ENCODE measurements at places on chromosomes 6 and 20. TPM values are rescaled to one million over a fixed set of nuclear protein-coding genes. Genes with fewer than 3 reads are reported as not detected.
A peak's percentile ranks its signal among the peaks of the same experiment; 100 is the strongest.

TTPAL gene
- total RNA-seq, result 17.5 TPM

VSTM2L gene
- total RNA-seq, result not detected

OXT gene
- total RNA-seq, result not detected

EYA4 gene
- not detected for total RNA-seq

RALY gene
- total RNA-seq, result 112 TPM

VPS52 gene
- 89.4 TPM for total RNA-seq

NKX2-2 gene
- total RNA-seq, result not detected

SUMO4 gene
- 10.0 TPM for total RNA-seq

PRSS35 gene
- total RNA-seq, result not detected

DNA sequence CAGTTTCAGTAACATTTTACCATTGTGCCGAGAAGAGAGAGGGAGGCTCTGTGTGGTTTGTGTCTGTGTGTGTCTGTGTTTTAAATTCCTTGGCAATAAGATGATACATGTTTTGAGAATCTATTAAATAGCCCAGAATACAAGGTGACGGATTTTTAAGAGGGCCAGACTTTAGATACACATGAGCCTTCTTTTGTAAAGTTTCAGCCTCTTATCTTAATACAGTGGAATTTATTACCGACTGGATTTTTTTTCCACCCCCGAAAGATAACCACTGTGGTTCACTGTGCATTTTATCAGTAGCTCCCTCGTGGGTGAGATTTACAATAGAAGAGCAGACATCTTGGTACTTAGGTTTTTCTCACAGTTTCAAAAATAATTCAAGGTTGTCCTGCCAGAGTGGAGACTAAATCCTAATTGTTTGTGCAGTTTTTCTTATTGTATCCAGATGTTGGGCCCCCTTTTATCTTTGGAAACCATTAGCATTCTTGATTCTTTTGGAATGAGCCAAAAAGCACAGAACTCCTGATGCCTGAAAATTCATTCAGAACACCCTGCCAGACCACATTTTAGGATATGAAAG, 49.9 kb downstream of the STK4 start:
- H3K4me1 ChIP-seq, result peaks cover 69% of the 10 kb centered on the region
- DNase-seq, result no peak
- H3K4me3 ChIP-seq, result no peak overlapping the region
- H3K27ac ChIP-seq, result no peak overlapping the region
- H3K27me3 ChIP-seq, result no peaks in the 10 kb centered on the region

GRCh38 chr6:150680510-150680909, 80.8 kb downstream of the PLEKHG1 start:
- no peak overlapping the region for H3K4me3 ChIP-seq
- H3K4me1 ChIP-seq, result no peaks in the 10 kb centered on the region
- H3K27ac ChIP-seq, result no peak overlapping the region

- no peaks in the 10 kb centered on the region for H3K36me3 ChIP-seq
- H3K27me3 ChIP-seq, result no peaks in the 10 kb centered on the region
- no peak for DNase-seq
- H3K27ac ChIP-seq, result no peak overlapping the region
- H3K4me3 ChIP-seq, result no peak overlapping the region
Observed at GRCh38 chr6:145006914-145007313, 721.8 kb downstream of the UTRN start.

DNA sequence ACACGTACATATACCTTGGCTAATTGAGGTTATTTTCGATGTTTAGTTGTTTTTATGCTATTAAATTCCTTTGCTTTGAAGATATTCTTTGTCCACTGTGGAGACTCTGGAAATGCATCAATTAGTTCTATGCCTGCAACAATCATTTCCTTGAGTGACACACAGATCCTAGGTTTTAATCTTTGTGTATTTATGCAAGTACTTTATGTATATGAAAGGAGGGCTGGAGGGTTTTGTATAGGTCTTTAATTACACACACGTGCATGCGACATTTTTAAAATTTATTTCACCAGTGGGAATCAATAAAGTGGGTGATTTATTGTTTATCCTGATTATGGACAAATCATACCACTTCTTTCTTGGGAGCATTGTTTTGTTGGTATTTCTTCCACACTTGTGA, 57.3 kb downstream of the ZFAND3 start:
- no peaks in the 10 kb centered on the region for H3K36me3 ChIP-seq
- H3K27me3 ChIP-seq, result no peaks in the 10 kb centered on the region
- no peak overlapping the region for H3K4me3 ChIP-seq

DNA sequence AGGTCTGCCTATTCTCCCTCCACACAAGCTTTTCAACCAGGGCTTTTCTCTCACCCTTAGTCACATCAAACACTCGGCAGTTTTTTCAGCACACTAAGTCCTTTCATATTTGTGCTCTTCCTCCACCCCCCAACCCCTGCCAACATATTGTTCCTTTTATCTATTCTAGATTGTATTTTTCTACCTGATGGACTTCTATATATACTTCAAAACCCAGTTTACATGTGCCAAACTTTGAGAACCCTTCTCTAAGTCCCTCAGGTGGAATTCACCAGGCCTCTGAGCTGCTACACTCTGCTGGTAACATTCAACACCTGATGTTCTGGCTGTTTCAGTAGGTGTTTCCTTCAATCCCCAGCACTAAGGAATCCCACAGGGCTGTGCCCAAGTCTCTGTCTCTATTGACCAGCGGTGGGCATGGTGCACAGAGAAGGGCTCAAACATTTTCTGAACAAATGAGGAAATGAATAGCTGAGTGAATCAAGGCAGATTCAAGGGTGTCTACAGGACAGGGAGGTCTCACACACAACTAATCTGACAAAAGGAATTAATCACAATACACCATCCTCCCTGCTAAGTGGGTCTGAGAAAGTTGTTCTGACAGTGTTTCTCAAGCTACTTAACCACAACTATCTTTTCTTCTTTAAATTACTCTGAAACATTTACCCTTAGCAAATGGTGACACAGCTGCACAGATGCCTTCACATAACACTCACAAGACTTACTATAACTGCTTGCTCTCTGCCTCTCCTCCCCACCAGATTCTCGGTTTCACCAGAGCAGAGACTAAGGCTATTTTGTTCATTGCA, 166.5 kb downstream of the TSHZ2 start:
- H3K4me3 ChIP-seq, result no peak overlapping the region
- no peak for DNase-seq
- H3K4me1 ChIP-seq, result peaks cover 5% of the 10 kb centered on the region
- no peaks in the 10 kb centered on the region for H3K36me3 ChIP-seq

GRCh38 chr6:14207448-14207847, 89.9 kb downstream of the CD83 start:
- no peak overlapping the region for H3K4me3 ChIP-seq
- H3K4me1 ChIP-seq, result peaks cover 9% of the 10 kb centered on the region
- no peak overlapping the region for H3K27ac ChIP-seq
- no peak for DNase-seq
- H3K36me3 ChIP-seq, result no peaks in the 10 kb centered on the region
- no peaks in the 10 kb centered on the region for H3K27me3 ChIP-seq

GRCh38 chr6:137550535-137550934, 56.3 kb upstream of the OLIG3 start:
- DNase-seq, result no peak
- H3K4me1 ChIP-seq, result no peaks in the 10 kb centered on the region
- no peak overlapping the region for H3K27ac ChIP-seq
- no peaks in the 10 kb centered on the region for H3K36me3 ChIP-seq

GRCh38 chr20:21029341-21029740, 76.8 kb downstream of the LINC00237 start:
- no peak overlapping the region for H3K27ac ChIP-seq
- H3K4me3 ChIP-seq, result no peak overlapping the region

- DNase-seq, result no peak
- H3K27me3 ChIP-seq, result peaks cover 7% of the 10 kb centered on the region
- no peak overlapping the region for H3K27ac ChIP-seq
Observed at GRCh38 chr6:105178110-105178509, 1.7 kb downstream of the POPDC3 start.

DNA sequence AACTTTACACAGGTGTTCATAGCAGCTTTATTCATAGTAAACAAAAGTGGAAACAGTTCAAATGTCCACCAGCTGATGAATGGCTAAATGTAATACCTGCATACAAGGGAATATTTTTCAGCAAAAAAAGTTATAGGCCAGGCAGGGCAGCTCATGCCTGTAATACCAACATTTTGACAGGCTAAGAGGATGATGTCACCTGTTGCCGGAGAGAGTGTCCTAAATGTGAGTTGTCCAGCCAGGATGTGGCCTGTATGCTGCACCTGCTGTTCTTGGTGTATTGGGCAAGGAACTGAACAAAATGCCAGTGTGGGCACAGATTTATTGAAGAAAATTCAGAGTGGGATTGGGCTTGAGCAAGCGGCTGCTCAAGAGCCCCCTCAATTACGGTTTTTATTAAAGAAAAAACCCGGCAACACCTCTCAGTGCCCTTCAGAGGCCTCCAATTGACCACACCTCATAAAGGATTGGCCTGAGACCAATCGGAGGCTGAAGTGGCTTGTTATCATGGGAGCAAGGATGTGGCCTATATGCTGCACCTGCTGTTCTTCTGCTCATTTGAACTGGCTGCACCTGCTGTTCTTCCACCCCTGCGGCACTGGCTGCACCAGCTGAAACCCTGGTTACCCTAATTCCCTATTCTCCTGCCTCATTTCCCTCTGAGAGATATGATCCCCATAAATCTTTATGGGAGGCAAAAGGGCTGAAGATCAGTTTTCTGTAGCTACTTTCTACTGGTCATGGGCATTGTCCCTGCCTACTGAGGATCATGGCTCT, 164.3 kb upstream of the PROKR2 start:
- no peaks in the 10 kb centered on the region for H3K27me3 ChIP-seq
- no peak overlapping the region for H3K27ac ChIP-seq
- H3K4me3 ChIP-seq, result no peak overlapping the region
- no peak for DNase-seq
- H3K4me1 ChIP-seq, result no peaks in the 10 kb centered on the region

GRCh38 chr20:15925376-15925775, 647.9 kb downstream of the KIF16B start:
- no peak for DNase-seq
- H3K36me3 ChIP-seq, result no peaks in the 10 kb centered on the region
- no peaks in the 10 kb centered on the region for H3K27me3 ChIP-seq
- H3K4me1 ChIP-seq, result no peaks in the 10 kb centered on the region
- H3K4me3 ChIP-seq, result no peak overlapping the region

DNA sequence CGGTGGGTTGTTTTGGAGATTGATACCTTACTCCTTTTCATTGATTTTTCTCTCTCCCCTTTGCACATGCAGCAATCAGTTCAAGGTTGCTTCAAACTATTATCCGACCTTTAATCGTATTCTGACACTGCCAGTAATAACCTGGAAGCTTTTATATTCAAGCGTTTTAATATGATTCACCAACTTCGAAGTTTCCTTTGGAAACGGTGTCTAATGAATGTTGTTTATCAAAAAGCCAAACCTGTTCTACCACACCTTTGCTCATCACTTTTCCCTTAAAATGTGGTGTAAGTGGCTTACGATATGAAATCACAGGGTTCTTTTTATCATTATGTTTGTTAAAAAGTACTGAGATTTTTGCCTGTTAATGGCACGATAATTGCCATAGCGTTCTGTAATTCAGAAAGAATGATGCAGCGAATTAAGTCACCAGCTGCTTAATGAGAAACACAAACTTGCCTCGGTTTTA, 660 bp downstream of the STXBP5 start:
- H3K27ac ChIP-seq, result peak overlapping the region; percentile 75
- no peak for DNase-seq
- no peaks in the 10 kb centered on the region for H3K36me3 ChIP-seq
- H3K4me3 ChIP-seq, result peak overlapping the region; percentile 64
- H3K27me3 ChIP-seq, result no peaks in the 10 kb centered on the region
- H3K4me1 ChIP-seq, result peaks cover 32% of the 10 kb centered on the region

GRCh38 chr6:125357515-125358256, 55.9 kb upstream of the HDDC2 start:
- no peak overlapping the region for H3K4me3 ChIP-seq
- no peaks in the 10 kb centered on the region for H3K36me3 ChIP-seq
- peaks cover 4% of the 10 kb centered on the region for H3K27me3 ChIP-seq
- no peak overlapping the region for H3K27ac ChIP-seq
- DNase-seq, result peak; percentile 43

DNA sequence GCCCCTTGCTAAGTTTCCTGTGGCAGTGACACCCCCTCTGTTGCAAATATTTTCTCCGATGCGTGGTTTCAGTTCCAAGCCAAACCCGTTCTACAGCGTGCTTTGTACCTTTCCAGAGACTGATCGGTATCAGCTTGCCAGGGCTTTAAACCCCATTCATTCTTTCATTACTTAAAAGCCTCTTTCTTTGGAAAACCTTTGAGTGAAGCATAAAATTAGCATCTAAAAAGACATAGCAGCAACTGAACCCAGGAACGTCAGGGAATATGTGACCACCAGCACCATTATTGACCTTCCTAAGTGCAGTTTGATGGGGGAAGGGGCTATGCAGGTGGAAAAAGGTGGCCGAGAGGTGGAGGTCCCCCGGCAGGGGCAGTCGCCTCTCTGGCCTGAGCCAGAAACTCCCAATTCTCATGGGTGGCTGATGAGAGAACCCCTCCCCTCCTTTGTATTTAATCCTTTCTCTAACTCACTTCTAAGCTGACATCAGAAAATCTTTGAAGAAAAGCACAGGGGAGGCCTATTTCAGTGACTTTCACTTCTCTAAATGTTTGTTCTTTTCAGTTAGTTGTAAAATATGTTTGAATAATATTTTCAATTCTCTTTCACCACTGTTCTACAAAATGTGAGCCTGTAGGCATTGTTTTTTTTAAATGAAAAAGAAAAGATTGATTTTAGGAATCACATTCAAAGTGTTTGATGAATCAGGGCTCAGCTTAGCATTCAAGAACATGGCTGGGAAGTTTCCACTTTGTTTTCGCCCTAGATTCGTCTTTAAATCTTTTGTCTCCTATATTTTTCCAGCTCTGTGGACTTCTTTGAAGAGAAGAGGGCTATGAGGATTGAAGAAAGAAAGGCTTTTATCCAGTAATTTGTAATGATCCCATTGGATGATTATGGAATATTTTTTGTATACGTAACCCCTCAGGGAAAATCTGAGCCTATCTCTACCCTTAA, 89.2 kb downstream of the RSPH3 start:
- no peaks in the 10 kb centered on the region for H3K36me3 ChIP-seq
- no peaks in the 10 kb centered on the region for H3K27me3 ChIP-seq
- DNase-seq, result peak; percentile 21
- H3K27ac ChIP-seq, result no peak overlapping the region
- H3K4me3 ChIP-seq, result no peak overlapping the region

GRCh38 chr20:40982415-40983145, 46.0 kb upstream of the TOP1 start:
- no peaks in the 10 kb centered on the region for H3K36me3 ChIP-seq
- no peaks in the 10 kb centered on the region for H3K27me3 ChIP-seq
- DNase-seq, result no peak
- H3K4me3 ChIP-seq, result no peak overlapping the region
- peaks cover 14% of the 10 kb centered on the region for H3K4me1 ChIP-seq

- H3K27ac ChIP-seq, result no peak overlapping the region
- no peaks in the 10 kb centered on the region for H3K27me3 ChIP-seq
- no peaks in the 10 kb centered on the region for H3K36me3 ChIP-seq
- no peak overlapping the region for H3K4me3 ChIP-seq
- H3K4me1 ChIP-seq, result no peaks in the 10 kb centered on the region
Observed at GRCh38 chr6:80143419-80143937, 37.0 kb downstream of the BCKDHB start.

- DNase-seq, result no peak
- no peaks in the 10 kb centered on the region for H3K4me1 ChIP-seq
- no peak overlapping the region for H3K4me3 ChIP-seq
- no peaks in the 10 kb centered on the region for H3K27me3 ChIP-seq
- H3K27ac ChIP-seq, result no peak overlapping the region
Observed at GRCh38 chr6:46113370-46113769, 16.4 kb upstream of the ENPP4 start.

GRCh38 chr6:136624347-136624746, 74.1 kb upstream of the MAP7 start:
- no peak overlapping the region for H3K27ac ChIP-seq
- no peak overlapping the region for H3K4me3 ChIP-seq
- DNase-seq, result no peak
- H3K27me3 ChIP-seq, result no peaks in the 10 kb centered on the region
